NCI-H187 (cell line): ENCODE measurements at places on chromosomes 12 and 14.

- no peak for DNase-seq
Measured at GRCh38 chr12:57434517-57435223, at the start of gene INHBC. Gene INHBC (plus strand): TSS chr12:57434784. CDS start chr12:57434887, 103 bp downstream.

DNA sequence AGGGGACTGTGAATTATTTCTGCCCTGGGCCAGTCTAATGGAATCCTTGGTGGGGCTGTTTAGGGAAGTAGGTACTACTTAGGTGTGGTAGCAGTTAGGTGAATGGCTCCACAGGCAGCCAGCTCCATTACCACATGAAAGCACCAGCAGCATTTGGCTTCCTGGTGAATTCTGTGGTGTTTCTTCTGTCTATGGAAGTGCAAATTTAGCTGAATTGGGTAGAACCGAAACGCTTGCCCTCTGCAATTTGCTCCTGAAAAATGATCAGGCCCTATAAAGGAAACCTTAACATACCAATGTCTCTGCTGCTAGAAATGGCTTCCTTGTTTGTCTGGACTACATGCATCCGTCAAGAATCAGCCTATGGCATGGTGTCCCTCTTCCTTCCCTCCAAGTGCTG, 16.4 kb downstream of the FLRT2 start:
- DNase-seq = no peak

DNA sequence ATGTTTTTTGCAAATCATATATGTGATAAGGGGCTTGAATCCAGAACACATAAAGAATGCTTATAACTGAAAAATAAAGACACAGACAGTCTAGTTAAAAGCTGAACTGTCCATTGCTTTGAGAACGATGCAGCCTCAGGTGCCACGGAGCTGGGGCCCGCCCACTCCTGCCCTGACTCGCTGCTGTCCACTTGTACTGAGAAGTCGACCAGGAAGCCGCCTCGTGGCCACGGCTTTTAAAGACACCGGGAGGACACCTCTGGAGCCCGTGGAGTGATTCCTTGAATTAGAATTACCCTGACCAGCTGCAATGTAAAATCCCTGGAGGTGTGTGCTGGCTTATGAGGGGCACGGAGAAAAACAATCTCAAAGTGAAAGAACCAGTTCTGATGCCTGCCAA, 23.9 kb upstream of the TEX22 start:
- DNase-seq = no peak

- DNase-seq = no peak
Measured at GRCh38 chr14:105853089-105853906, 326.9 kb downstream of the TMEM121 start.

DNA sequence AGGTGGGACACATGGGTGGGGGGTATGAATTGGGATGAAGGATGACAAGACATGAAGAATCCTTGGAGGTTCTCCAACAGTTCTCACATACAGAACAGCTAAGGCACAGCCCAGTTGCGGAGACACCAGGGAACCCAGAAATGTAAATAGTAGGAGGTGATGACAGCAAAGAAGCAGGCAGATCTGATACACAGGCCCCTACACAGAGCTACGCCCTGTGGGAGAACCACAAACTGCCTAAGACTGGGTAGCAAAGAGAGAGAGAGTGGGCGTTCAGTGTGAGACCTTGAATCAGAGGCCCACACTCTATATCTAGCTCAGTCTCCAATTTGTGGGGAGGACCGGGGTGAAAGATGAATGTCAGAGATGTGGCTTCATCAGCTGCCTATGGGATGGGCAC, 9.5 kb upstream of the NUMB start:
- DNase-seq = no peak

DNA sequence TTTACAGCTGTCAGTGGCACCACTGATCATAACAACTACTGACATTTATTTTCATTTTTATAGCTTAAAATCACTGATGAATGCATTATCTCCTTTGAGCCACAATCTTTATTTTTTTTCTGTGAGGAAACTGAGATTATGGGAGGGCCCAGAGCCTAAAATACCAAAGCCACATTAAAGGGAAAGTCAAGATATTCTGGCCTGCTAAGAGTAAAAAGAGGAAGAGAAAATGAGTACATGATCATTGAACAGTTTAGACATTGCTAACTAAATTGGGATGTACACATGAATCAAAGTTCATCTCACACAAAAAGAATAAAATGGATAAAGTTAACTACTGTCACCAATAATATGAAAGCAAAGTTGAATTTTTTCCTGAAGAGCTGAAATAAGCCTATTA, 170.5 kb upstream of the GARIN2 start:
- no peak for DNase-seq
